ENCODE measurements at places on chromosomes 12 and 14.
A peak's percentile ranks its signal among the peaks of the same experiment; 100 is the strongest.

DNA sequence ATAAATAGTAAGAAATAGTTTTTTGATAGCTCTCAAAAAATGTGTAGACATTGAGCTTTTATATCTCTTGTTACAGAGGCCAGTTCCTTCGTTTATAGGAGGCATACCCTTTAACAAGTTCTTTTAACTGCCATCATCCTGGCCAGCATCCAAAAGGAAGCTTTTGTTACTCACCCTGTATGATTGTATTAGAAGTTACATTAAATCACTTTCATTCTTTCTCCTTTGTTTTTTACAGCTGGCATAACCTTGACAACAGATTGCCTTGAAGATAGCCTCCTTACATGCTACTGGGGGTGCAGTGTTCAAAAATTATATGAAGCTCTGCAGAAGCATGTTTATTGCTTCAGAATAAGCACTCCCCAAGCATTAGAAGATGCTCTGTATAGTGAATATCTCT lies 20.1 kb downstream of the CGRRF1 start:
- DNase-seq: no peak

DNA sequence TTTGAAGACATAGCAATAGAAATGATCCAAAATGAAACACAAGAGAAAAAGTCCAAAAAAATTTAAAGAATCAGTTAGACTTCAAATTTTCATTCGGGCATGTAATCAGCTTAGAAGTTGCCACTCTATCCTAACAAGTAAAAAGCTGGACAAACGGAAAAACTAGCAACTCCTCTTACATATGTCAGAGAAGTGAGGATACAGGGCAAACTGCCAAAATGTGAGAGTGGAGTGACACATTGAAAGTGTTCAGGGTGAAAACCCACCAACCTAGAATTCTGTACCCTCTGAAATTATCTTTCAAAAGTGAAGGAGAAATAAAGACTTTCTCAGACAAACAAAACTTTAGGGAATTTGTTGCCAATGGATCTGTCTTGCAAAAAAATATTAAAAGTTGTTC lies 42.0 kb upstream of the CHPT1 start:
- no peak for DNase-seq

- DNase-seq: peak; percentile 69
These were observed 24.8 kb downstream of the GOLGA3 start for GRCh38 chr12:132803888-132804287.

- DNase-seq: peak; percentile 21
These were observed 798 bp downstream of the PDZRN4 start for GRCh38 chr12:41188841-41189394.

DNA sequence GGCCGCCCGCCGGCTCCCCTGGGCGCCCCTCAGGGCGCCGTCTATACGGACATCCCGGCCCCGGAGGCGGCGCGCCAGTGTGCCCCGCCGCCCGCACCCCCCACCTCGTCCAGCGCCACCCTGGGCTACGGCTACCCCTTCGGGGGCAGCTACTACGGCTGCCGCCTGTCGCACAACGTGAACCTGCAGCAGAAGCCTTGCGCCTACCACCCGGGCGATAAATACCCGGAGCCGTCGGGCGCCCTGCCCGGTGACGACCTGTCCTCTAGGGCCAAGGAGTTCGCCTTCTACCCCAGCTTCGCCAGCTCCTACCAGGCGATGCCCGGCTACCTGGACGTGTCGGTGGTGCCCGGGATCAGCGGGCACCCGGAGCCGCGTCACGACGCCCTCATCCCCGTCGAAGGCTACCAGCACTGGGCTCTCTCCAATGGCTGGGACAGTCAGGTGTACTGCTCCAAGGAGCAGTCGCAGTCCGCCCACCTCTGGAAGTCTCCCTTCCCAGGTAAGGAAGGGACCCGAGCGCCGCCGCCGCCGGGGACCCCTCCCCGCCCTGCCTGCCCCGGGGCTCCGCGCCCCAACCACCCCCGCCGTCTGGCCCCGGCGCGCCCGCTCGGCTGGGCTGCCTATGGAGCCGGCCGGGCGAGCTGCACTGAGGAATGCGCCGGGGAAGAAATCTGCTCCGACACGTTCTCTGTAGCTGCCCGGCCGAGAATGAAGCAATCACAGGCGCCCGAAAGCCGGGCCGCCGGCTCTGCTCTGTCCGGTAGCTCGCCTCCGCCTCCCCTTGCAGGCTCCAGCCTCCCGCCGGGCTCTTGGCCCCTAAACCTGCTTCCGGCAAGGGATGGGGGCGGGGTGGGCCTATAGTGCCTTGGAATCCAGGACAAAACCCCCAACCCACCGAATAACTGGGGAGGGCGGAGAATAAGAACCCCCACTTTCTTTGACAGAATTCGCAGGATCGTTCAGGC lies 794 bp downstream of the HOXC13 start:
- no peak for DNase-seq
